ENCODE measurements at places on chromosomes 2 and 18.

GRCh38 chr2:11598228-11598731 lies 64.4 kb downstream of the GREB1 start:
- peak; percentile 44 for DNase-seq

- DNase-seq, result no peak
Measured at GRCh38 chr2:85199698-85200097, 66.5 kb downstream of the TCF7L1 start.

- no peak for DNase-seq
Measured at GRCh38 chr2:101464841-101465240, 10.1 kb downstream of the RFX8 start.

- no peak for DNase-seq
Measured at GRCh38 chr2:217709478-217710210, 293.2 kb downstream of the TNS1 start.

GRCh38 chr2:35104309-35104708 lies 1251.3 kb upstream of the CRIM1 start:
- no peak for DNase-seq

DNA sequence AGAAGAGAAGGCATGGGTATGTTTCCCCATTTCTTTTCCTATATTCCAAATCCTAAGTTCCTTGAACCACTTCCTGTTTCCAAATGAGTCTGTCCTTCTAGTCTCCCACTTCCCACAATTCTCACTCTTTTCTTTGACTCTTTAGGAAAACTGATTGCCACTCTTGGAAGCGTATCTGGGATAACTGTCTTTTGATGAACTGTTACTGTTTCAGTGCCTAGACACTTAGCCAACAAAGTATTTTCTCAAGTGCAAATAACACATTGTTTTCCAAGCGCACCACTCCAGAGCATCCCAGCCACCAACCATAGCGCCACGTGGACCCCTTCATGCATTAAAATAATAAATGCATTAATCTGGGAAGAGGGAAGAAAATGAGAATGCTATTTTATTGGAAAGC lies 342.8 kb downstream of the MTX2 start:
- DNase-seq, result no peak

DNA sequence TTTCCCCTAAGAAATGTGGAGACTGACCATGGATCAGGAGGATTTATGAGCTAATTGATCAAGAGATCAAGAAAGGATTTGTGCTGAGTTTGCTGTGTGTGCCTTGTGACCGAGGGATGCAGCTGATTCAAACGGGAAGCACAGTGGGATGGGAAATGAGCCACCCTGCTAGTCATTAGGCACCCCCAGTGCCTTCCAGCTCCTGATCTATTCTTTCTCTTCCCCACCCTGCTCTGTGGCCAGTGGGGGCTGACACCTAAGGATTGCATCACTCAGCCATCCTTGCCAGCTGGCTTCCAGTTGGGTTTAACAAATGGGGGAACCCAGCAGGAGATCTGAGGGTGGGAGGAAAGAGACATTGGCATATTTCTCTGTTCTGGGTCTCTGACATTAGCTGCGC lies 132.2 kb upstream of the CXCR4 start:
- no peak for DNase-seq

DNA sequence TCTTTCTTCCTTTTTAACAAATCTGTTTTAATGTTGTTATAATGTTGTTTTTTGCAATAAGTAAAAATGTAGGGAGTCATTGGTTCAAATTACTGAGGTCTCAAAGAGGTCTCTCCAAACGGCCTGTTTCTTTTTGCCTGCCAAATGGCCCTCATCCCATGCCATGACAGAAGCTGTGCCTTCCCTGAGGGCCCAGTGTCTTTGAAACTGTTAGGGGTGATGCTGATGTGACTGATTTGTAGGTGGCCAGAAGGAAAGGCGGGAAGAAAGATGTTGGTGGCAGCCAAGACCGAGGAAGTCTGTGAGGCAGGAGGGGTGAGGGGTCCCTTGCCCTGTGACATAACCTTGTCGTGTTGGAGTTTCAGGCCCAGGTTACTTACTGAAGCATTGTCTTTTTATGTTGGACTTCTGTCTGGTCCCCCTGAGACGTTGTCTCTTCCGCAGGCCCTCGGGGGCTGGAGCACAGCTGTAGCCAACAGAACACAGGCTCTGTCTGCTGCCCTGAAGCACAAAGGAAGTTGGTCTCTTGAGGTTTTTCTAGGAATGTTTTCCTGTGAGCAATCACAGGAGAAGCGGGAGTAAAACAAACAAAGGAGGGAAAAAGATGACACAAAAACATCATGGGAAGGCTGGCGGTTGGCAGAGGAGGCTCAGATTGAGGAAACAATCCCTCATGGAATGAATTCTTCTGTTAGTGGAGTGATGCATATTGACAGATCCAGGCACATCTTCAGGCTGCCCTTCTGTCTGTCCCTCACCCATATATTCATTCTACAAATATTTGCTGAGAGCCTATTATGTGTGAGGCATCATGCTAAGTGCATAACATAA lies 4.9 kb upstream of the ST3GAL5 start:
- peak; percentile 96 for DNase-seq

GRCh38 chr18:43620936-43621335 lies 343.6 kb upstream of the SYT4 start:
- peak; percentile 19 for DNase-seq

GRCh38 chr18:50334546-50335152 lies 40.2 kb upstream of the SKA1 start:
- no peak for DNase-seq

DNA sequence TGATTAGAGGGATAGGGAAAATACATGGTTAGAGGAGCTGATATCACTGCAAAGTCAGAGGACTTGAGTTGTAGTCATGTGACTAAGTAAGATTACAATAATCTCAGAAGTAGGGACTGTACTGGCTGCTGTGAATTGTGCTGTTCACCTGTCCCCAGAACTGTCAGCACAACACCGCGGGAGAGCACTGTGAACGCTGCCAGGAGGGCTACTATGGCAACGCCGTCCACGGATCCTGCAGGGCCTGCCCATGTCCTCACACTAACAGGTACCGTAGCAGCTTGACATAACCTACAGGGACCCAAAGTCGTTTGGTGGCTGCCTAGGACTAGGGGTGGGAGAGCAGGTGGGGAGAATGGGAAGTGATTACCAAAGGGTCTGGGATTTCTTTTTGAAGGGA lies 132.8 kb upstream of the TTC39C start:
- no peak for DNase-seq

DNA sequence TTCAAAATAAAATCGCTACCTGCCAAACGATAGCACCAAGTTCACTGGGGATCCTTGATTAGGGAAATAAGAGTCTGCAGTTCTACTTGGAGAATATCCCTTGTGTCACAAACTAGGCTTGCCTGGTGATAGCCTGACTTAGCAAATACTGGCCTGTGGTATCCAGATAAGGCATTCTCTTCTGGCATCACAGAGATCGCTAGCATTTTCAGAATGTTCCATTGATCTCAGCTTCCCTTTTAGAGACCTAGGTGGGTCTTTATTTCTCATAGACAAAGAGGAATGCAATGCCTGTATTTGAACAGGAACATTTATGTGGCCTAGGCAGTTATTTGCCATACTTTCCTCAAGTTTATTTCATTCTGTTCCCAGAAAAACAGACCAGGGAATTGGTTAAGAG lies 349.1 kb downstream of the STK39 start:
- no peak for DNase-seq

DNA sequence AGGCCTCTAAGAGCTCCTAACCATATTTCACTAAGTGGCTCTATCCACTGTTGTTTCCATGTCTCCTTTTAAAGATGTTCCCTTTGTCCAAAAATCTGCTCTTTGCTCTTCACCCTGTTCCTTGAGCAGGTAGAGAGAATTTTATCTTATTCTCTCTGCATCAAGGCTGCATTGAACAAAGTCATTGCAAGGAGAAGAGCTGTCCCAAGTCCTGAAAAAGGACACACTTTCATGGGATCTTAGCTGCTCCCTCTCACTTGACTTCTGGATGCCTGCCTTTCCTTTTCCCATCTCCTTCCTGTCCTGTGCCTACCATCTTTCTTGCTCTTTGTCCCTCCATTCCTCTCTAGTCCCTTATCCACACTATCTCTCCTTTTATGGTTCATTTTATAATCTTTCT lies 235.2 kb upstream of the THSD7B start:
- no peak for DNase-seq

- no peak for DNase-seq
Measured at GRCh38 chr2:29060441-29060840, 13.9 kb downstream of the PCARE start.

DNA sequence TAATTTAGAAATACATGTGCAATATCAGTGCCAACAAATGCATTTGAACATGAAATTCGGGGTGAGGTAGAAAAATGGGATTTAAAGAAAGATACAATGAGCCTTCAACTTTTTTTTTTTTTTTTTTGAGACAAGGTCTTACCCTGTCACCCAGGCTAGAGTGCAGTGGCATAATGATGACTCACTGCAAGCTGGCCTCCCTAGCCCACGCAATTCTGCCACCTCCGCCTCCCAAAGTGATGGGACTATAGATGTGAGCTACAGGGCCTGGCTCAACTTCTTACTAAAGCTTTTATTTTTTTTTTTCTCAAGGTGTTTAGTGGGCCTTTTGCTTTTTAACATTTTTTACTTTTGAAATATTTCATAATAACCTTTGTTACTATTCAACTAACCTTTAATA lies 365.6 kb downstream of the LRRTM4 start:
- DNase-seq, result no peak

DNA sequence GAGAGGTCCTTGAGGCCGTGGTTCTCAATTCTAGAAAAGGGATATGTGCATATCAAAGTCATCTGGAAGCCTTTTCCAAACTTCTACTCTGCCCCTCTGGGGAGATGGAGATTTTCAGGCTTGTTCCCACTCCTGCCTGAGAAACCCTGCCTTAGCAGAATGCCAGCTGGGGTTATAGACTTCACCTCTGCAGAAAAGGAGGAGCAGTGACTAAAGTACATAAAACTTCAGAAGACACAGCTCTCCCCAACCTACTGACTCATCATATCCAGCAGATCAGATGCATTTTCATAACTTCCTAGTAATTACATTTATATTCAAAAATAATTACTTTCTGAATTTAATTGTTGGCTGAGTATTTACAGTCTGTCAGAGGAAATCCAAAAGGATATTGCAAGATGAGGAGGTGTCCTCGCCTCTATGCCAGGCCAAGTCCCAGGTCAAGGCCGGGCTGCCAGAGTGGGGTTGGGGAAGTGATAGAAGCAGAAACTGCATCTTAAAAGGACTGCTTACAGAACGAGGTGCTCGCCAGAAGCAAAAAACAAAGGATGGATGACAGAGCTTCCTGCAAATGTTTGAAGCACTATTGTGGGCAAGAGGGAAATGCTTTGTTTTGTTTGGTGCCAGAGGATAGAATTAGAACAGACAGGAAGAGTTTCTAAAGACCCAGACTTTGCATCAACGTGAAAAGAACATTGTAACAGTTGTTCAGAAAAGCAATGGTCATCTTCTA lies 75.6 kb upstream of the APCDD1 start:
- DNase-seq, result no peak

GRCh38 chr2:232126301-232127099 lies 165.0 kb downstream of the DIS3L2 start:
- DNase-seq, result no peak

- DNase-seq, result no peak
Measured at GRCh38 chr18:49029628-49030027, 78.9 kb upstream of the SMAD7 start.

- no peak for DNase-seq
Measured at GRCh38 chr2:210584834-210585233, 28.4 kb downstream of the CPS1 start.

DNA sequence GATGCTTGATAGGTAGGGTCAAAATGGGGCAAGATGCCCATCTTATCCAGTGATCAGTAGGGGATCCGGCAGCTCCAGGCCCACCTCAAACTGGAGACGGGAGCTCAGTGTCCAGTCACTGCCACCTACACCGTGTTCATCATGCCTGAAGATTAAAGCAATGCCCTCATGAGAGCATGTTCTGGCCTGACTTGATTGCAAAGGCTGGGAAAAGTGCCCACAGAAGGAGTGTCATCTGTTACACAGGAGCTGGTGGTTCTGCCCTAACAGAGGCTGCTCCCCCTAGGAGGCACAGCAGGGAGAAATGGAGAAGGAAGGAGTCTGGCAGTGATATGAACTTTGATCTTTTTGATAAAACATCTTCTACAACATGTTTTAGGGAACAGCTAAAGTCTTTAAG lies 92.3 kb downstream of the CCBE1 start:
- no peak for DNase-seq

GRCh38 chr2:186032102-186032738 lies 293.6 kb downstream of the FSIP2 start:
- DNase-seq, result no peak

GRCh38 chr2:235577404-235578330 lies 83.8 kb downstream of the AGAP1 start:
- peak; percentile 92 for DNase-seq
